ENCODE measurements at places on chromosomes 4 and X.
A peak's percentile ranks its signal among the peaks of the same experiment; 100 is the strongest.

GRCh38 chrX:70461026-70461425, 16.4 kb downstream of the DLG3 start:
- no peak for DNase-seq

- no peak for DNase-seq
These were observed 885.8 kb downstream of the SH3BGRL start for GRCh38 chrX:82087699-82088098.

- DNase-seq, result peak; percentile 10
These were observed at the start of gene SLC25A31 for GRCh38 chr4:127730142-127730913. Gene SLC25A31 (plus strand): TSS chr4:127730400. CDS start chr4:127730546, 146 bp downstream.

- DNase-seq, result no peak
These were observed 901.8 kb downstream of the GLUD2 start for GRCh38 chrX:121949041-121949760.

DNA sequence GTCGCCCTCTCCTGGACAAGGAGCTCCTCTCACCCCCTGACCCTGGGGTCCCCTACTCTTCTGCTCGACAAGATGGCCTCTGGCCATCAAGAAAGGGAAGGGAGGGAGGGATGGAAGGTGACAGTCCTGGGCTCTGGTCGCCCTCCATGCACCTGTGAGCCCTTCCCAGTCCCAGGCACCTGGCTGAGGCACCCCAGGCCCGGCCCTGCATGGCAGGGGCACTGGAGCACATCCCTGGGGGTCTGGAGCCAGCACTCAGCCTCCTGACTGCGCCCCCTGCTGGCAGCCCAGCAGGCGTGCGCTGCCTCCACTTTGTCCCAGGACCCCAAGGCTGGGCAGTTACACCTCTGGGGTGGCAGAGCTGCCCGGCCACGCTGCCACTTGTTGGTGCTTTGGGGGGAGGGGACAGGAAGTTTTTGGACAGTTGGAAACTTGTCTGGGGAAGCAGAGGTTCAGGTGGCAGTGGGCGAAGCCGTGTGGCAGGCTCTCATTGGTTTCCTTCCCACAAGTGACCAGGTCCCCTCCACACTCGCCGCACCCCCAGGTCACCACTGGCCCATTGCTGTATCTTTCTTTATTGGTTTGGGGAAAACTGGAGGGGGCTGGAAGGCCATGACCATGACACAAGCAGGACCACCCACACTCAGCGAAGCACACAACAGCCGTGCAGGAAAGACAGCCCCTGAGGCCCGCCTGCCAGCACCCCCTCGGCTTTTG, 4.3 kb downstream of the PNCK start:
- DNase-seq, result no peak

DNA sequence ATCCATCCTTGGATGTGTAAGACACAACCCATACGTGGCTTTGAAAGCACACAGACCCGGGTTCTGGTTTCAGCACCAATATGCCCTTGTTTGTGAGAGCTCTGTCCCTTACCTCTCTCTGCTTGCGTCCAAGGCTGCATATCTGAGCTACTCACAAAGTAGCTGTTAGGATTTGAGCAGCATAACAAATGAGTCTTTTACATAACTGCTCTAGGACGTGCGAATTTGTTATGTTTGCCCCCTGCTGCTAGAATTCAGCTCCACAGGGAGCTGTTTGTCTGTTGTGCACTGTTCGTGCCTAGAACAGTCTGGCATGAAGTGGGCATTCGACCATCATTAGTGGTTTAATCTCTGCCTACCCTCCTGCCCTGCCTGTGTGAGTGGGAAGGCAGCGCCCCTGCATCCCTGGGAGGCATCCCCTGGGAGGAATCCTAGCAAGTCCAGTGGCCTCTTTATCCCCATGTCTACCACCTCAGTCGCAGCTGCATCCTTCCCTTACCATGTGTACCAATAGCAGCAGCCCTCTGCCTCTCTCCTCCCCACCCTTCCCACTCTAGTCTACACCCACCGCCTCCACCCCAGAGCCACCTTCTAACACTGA, 42.1 kb downstream of the SLC2A9 start:
- DNase-seq, result no peak

GRCh38 chr4:15963001-15963451, at the start of gene FGFBP2:
Gene FGFBP2 (minus strand): TSS chr4:15963175. CDS start chr4:15963129, 46 bp downstream.
- DNase-seq, result peak; percentile 43

All from activated gamma-delta T cell (primary cell).